ENCODE measurements at places on chromosomes 11 and 22.

- DNase-seq: no peak
Measured at GRCh38 chr11:119419246-119419645, 3.7 kb downstream of the THY1 start.

GRCh38 chr11:68064926-68065325 lies 26.1 kb downstream of the TCIRG1 start:
- no peak for DNase-seq

DNA sequence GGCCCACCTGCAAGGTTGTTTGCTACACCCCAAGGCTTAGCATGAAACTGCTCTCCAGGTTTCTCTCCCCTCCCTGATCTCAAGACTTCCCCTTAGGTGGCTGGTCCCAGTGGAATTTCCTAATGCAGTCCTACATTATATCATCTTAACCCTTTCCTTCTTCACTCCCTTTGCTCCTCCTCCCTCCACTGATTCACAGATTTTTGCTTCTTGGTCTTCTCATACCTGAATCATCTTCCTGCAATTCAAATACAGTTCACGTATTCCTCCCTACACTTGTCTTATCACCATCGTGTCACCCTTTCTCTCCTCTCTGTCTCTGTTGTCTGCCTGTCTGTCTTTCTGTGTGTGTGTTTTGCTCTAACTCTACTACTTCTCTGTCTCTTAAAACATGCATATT lies 17.0 kb downstream of the MMP10 start:
- DNase-seq: no peak

DNA sequence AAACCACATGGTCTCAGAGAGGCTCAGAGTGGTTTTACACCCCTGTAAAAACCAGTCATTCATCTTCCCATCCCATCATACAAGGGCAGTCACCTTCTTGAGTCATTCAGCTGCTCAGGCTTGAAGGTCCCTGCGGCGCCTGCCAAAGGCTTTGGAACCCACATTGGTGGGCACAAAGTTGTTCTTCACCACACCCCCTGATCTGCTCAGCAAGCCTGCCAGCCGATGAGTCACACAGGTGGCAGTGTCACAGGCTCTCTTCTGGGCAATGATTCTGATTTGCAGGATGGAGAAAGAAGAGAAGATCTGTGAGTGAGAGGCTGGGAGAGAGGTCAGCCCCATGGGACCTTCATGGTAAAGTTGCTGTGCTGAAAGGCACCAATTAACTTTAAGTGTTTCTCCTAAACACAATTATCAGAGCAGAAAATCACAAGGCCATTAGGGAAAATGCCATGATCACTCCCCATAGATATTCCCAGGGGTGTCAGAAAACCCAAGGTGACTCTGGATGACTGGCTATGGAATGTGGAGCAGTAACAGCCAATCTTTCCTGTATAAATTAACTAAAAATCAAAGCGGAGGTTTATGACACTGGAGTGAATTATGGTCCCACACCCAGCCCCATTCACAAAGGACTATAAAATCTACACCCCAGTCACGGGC lies 4.4 kb downstream of the CALCA start:
- DNase-seq: no peak

GRCh38 chr11:69644962-69645675 lies 4.2 kb downstream of the CCND1 start:
- no peak for DNase-seq
